ENCODE measurements at places on chromosomes 1 and 21.

GRCh38 chr1:1240822-1241587 is 5.5 kb downstream of the C1QTNF12 start:
- no peak for DNase-seq

- DNase-seq: peak; percentile 31
These were observed 4.5 kb upstream of the CRABP2 start for GRCh38 chr1:156709757-156710489.

DNA sequence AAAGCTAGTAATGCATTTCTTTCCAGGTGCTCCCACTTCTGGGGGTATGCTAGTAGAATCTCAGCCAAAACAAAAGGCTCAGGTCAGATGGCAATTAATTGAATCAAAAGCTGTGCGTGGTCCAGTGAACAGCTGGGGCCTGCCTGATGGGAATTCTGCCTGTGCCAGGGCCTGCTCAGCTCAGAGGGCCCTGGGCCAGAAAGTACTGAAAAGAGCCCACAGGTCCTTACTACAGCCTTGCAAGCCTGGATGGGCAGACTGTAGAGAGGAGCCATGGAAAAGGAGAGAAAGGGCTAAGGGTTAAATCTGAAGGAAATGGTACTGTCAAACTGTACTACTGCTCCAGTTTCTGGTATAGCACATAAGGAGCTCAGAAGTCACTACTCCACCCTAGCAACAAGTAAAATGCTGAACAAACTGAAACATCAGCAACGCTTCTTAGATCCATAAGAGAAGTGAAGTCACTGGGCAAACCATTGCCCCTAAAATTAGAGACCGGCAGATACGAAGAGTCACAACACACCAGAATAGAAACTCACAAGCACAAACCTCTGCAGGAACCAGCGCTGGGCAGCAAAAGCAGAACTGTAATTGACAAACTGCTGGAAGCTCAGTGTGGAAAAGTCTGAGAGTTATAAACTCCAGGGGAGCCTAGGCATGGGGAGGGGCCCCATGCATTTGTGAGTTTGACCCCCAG is 121.1 kb upstream of the SYT6 start:
- no peak for DNase-seq

DNA sequence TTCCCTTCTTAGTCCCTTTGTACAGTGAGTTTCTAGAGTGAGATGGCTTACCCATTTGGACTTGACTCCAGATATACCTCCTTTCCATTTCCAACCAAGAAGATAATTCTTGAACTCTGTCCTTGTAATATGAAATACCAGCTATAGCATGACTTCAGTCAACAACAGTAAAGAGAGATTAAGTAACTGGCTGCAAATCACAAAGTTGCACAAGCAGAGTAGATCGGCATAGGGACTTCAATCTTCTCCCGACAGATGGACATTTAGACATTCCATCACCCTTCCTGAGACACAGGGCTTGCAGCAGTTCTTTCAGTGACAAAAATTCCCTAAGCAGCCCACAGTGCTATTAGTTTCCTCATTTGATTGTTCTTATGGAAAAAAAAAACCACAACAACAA is 44.6 kb downstream of the JAK1 start:
- no peak for DNase-seq

GRCh38 chr21:26546446-26547097 is 26.5 kb downstream of the CYYR1 start:
- no peak for DNase-seq

DNA sequence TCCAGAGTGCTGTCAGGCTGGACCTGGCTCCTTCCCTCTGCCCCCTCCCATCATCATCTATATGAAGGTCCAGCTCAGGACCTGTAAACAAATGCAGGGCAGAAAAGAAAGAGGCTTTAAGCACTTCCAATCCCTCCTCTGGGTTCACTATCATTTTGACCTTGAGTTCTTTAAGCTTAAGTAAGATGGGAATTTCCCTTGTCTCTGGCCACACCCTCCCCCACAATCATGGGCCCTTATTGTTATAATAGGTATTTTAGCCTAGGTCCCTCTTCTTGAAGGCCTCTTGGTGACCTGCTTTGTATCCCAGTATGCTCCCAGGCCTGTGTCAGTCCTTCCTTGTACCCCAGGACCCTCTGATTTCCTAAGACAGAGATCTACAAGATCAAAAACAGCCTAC is 45.1 kb upstream of the EPS15 start:
- DNase-seq: no peak

DNA sequence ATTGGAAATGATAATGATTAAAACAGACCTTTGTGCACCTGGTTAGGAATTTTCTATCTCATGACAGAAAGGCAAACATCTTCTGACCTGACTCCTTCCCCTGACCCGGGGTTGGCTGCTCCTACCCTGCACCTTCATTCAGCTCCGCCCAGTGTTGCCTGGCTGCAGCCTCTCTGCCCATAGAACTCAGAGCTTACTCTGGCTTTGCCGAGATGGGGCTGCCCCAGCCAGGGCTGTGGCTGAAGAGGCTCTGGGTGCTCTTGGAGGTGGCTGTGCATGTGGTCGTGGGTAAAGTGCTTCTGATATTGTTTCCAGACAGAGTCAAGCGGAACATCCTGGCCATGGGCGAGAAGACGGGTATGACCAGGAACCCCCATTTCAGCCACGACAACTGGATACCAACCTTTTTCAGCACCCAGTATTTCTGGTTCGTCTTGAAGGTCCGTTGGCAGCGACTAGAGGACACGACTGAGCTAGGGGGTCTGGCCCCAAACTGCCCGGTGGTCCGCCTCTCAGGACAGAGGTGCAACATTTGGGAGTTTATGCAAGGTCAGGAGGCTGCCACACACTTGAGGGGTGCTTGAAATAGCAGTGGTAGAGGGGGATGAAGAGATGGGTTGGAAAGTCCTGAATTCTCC is at the start of gene DIO1:
Gene DIO1, plus strand, starts transcription at position 189 of the 638 bp plus-strand sequence. Its CDS starts 24 bp downstream, at position 213.
- no peak for DNase-seq

Data from thoracic aorta (tissue), 2 donors.